ENCODE measurements at places on chromosomes 1 and 21.

- H3K36me3 ChIP-seq, result no peaks in the 10 kb centered on the region
- no peak overlapping the region for H3K4me3 ChIP-seq
- DNase-seq, result peak; percentile 37
- H3K27ac ChIP-seq, result no peak overlapping the region
These were observed 62.4 kb downstream of the KIRREL1 start for GRCh38 chr1:158055854-158056253.

GRCh38 chr1:153507926-153508583 is 27.7 kb downstream of the S100A6 start:
- H3K27ac ChIP-seq, result peak overlapping the region; percentile 92
- no peaks in the 10 kb centered on the region for H3K27me3 ChIP-seq
- no peaks in the 10 kb centered on the region for H3K36me3 ChIP-seq
- DNase-seq, result no peak
- peaks cover 8% of the 10 kb centered on the region for H3K4me1 ChIP-seq

GRCh38 chr1:8396786-8397406 is 79.0 kb downstream of the SLC45A1 start:
- no peaks in the 10 kb centered on the region for H3K27me3 ChIP-seq
- H3K27ac ChIP-seq, result peak overlapping the region; percentile 81
- H3K4me1 ChIP-seq, result peaks cover 28% of the 10 kb centered on the region
- no peak overlapping the region for H3K4me3 ChIP-seq
- peak; percentile 55 for DNase-seq
- H3K36me3 ChIP-seq, result no peaks in the 10 kb centered on the region

- no peaks in the 10 kb centered on the region for H3K27me3 ChIP-seq
- H3K4me3 ChIP-seq, result no peak overlapping the region
- no peaks in the 10 kb centered on the region for H3K36me3 ChIP-seq
These were observed 7.1 kb downstream of the SPATA46 start for GRCh38 chr1:162369571-162369970.

- DNase-seq, result no peak
- no peaks in the 10 kb centered on the region for H3K4me1 ChIP-seq
- H3K27me3 ChIP-seq, result no peaks in the 10 kb centered on the region
- no peak overlapping the region for H3K4me3 ChIP-seq
- H3K27ac ChIP-seq, result no peak overlapping the region
These were observed 185.4 kb downstream of the TTLL7 start for GRCh38 chr1:83813576-83813975.

DNA sequence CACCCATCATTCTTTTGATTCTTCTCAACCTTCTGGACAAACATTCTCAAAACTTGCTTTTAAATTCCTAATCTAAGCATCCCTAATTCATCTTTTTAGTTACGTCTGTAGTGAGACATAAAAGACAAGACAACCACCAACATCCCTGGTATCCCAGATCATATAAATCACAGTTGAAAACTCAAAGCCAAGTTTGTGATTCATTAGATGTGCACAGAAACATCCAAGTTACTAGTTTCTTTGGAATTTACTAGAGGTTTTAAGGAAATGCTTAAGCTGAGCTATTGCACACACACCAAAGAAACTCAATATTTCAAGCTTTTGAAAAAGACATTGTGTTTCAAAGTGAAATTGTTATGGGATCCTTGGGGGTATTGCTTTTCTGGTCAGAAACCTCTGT is 47.6 kb downstream of the ATP6V1G3 start:
- H3K36me3 ChIP-seq, result no peaks in the 10 kb centered on the region
- H3K27me3 ChIP-seq, result no peaks in the 10 kb centered on the region
- no peak overlapping the region for H3K27ac ChIP-seq
- H3K4me1 ChIP-seq, result no peaks in the 10 kb centered on the region
- H3K4me3 ChIP-seq, result no peak overlapping the region

- peak overlapping the region; percentile 59 for H3K27ac ChIP-seq
- H3K36me3 ChIP-seq, result no peaks in the 10 kb centered on the region
These were observed 27.2 kb downstream of the NUAK2 start for GRCh38 chr1:205294175-205294917.

DNA sequence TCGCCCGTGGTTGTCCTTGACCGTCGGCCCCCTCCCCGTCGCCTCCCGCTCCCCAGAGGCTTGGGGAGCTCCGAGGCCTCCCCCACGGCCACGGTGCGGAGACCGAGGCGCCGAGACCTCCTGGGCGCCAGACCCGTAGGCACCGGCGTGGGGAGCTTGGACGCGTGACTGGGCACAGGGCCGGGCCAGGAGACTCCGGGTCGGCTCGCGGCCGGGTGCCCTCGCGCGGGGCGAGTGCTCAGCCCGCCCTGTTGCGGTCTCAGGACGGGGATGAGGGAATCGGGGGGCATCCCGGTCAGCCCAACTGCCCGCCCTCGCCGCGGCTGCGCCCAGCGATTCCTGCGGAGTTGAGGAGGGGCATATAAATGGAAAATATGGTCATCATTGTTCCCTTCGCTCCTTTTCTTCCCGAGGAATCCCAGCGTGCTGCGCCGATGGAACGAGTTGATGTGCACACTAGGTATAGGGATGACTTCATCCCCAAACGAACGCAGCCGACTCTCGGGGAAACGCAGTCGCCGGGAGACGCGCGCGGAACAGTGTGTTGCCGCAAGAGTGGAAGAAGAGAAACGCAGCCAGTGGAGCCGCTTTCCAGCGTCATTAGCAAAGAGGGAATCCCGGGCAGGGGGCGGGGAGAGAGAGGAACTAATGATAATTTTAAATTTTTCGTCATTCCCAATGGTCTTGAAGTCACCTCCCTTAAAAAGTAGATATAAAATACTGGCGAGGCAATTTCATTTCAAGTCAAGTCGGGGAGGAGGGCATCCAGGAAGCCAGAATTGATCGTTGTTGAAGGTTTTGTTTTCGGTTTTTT is 747 bp upstream of the ENAH start:
- no peaks in the 10 kb centered on the region for H3K4me1 ChIP-seq
- H3K27me3 ChIP-seq, result no peaks in the 10 kb centered on the region
- H3K27ac ChIP-seq, result peak overlapping the region; percentile 99
- peak overlapping the region; percentile 79 for H3K4me3 ChIP-seq

- DNase-seq, result no peak
- no peak overlapping the region for H3K27ac ChIP-seq
- no peaks in the 10 kb centered on the region for H3K4me1 ChIP-seq
- H3K27me3 ChIP-seq, result no peaks in the 10 kb centered on the region
These were observed 191.0 kb upstream of the VAMP3 start for GRCh38 chr1:7579831-7580804.

DNA sequence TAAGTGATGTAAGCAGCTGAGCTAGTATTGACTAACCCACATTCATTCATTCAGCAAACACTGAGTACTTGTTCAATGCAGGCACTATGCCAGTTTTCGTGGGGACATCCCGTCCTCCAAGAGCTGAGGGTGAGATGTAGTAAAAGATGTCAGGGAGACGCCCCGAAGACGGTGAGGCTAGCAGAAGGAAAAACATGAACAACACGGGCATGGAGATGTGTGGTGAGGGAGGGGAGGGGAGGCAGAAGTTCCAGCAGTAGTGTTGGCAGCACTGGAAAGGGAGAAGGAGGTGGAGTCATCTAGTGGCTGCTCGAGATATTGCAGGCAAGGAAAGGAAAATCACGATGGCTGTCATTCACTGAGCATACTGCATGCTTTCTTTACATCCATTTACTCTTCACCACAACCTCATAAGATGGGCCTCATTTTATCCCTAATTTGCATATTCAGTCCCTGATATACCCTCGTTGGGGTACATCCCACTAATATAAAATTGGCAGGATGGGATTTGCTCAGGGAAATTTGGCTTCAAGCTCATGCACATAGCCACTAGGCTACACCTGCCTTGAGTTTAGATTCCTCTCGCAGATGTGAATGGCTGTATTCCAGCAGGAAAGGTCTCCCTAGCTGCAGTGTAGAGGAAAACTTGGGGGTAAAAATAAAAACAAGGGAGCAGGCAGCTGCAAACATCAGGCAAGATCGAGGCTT is 14.5 kb downstream of the PDZK1IP1 start:
- DNase-seq, result no peak
- no peaks in the 10 kb centered on the region for H3K27me3 ChIP-seq
- no peaks in the 10 kb centered on the region for H3K36me3 ChIP-seq
- no peak overlapping the region for H3K27ac ChIP-seq
- H3K4me3 ChIP-seq, result no peak overlapping the region

DNA sequence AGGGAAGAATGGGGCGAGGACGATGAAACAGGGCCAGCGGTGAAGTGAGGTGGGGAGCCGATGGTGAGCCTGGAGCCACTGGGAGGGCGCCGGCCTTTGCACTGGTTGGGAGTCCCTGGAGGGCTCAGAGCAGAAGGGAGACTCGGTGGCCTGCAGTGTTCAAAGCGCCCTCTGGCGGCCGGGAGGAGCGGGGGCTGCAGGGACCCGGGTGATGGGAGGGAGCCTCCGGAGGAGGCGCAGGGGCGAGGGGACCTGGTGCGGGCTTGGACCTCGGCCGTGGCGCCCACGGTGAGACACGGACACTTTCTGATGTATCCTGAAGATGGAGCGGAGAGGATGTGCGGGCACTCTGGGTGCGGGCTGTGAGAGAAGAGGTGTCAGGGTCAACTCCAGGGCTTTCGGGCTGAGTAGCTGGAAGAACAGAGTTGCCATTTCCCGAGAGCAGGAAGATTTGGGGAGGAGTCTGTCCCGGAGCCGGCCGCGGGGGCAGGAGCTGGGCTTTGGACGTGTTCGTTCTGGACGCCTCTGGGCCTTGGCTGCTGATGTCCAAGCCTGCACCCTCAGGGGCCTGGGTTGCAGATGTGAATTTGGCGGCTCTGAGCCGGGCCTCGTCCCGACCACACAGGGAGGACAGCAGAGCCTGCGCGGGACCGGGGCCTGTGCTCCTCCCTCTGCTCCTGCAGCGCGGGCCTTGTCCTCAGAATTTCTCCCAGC is 29.7 kb downstream of the HEYL start:
- H3K4me3 ChIP-seq, result no peak overlapping the region
- no peaks in the 10 kb centered on the region for H3K4me1 ChIP-seq
- no peaks in the 10 kb centered on the region for H3K27me3 ChIP-seq
- peak; percentile 76 for DNase-seq

- no peaks in the 10 kb centered on the region for H3K4me1 ChIP-seq
- no peak for DNase-seq
- no peaks in the 10 kb centered on the region for H3K27me3 ChIP-seq
- H3K4me3 ChIP-seq, result no peak overlapping the region
- no peak overlapping the region for H3K27ac ChIP-seq
- no peaks in the 10 kb centered on the region for H3K36me3 ChIP-seq
These were observed 256.8 kb upstream of the NCAM2 start for GRCh38 chr21:20741445-20741844.

DNA sequence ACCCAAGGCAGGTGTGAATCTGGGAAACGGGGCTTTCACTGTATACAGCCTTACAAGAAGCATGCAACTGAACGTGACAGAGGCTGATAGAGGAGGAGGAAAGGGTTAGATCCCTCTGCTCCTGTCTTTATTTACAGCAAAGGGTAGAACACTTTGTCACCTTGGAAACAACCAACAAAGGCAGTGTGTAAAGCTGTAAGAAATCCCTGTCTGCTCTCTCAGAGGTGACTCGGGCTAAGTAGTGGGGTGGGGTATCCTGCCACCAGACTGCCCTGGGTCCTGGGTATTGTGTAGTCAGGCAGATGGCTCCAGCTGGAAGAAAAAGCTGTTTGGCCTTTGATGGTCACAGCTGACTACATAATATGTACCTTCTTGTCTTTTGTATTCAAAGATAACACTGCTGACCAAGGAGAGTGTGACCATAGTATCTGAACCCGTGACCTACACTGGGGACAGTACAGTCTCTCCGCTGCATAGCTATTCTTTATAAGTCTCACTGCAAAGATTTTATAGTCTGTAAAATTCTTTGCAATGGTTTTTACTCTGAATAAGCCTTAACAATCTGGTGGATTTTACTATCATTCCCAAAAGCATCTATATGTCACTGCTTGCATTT is 22.1 kb upstream of the POU2F1 start:
- H3K4me3 ChIP-seq, result no peak overlapping the region
- H3K36me3 ChIP-seq, result no peaks in the 10 kb centered on the region
- H3K27me3 ChIP-seq, result no peaks in the 10 kb centered on the region
- no peak overlapping the region for H3K27ac ChIP-seq
- no peaks in the 10 kb centered on the region for H3K4me1 ChIP-seq
- DNase-seq, result no peak

- DNase-seq, result peak; percentile 67
- H3K27me3 ChIP-seq, result no peaks in the 10 kb centered on the region
- H3K36me3 ChIP-seq, result no peaks in the 10 kb centered on the region
- peak overlapping the region; percentile 10 for H3K4me3 ChIP-seq
These were observed 553.6 kb downstream of the NUF2 start for GRCh38 chr1:163875200-163875926.

DNA sequence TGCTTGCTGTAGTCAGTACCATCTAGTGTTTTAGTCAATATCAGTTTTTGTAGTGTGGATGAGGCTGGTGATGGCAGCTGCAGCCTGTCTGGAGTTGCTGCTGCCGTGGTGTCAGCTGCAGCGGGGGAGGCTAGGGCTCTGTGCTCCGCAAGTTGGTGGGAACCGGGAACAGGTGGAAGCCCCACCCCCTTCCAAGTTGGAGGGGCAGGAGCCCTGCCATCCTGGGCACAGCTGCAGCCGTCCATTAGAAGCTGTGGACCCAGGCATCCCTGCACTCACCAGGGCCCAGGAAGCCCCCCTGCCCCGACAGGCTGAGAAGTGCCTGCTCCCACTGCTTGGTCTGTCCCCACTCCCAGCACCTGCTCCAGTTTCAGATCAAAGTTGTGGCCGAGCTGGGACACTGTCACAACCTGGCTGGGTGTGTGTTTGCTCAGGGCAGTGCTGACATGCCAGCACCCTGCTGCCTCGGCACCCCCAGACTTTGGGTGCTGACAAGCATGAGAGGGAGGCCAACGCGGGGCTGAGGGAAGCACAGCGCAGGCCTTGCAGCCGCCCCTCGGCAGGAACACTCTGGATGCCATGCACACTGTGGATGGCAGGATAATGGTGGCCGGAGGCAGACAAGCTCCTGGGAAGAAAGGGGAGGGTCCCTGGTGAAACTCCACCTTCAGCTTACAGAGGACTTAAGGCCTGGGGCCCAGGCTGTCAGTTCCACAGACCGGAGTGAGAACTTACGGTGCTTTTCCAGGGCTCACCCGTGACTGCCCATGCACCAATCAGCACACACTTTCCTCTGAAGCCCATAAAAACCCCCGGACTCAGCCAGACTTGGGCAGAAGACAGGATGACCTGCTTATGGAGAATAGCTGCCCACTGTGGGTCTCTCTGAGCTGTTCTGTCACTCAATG is 86.9 kb downstream of the ADARB1 start:
- no peak overlapping the region for H3K4me3 ChIP-seq
- no peaks in the 10 kb centered on the region for H3K36me3 ChIP-seq
- no peaks in the 10 kb centered on the region for H3K27me3 ChIP-seq
- DNase-seq, result no peak

DNA sequence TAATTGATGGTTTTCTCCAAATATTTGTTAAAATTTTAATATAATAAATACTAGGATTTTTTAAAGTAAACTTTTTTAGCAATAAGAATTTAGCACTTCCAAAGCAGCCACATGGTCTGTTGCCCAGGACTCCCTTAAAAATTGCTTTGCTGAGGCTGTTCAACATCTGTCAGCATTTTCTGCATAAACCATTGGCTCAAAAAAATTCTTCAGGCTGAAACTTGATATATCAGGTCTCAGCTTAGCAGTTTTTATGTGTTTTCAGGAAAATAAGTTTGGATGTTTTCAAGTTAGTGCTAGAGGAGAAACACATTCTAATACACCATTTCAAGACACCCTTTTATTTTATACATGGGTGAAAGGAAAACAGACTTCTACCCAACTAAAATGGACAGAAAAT is 69.1 kb upstream of the C1orf105 start:
- peaks cover 5% of the 10 kb centered on the region for H3K4me1 ChIP-seq
- H3K36me3 ChIP-seq, result no peaks in the 10 kb centered on the region
- no peak overlapping the region for H3K27ac ChIP-seq
- H3K4me3 ChIP-seq, result no peak overlapping the region
- DNase-seq, result no peak
- H3K27me3 ChIP-seq, result no peaks in the 10 kb centered on the region

Measured in uterus (tissue), 4 donors.